ENCODE measurements at places on chromosomes 6 and 20.

- no peak for DNase-seq
Measured at GRCh38 chr6:113719545-113719944, 137.6 kb upstream of the MARCKS start.

GRCh38 chr20:49874696-49875095 is 40.6 kb downstream of the SPATA2 start:
- DNase-seq, result no peak

GRCh38 chr6:157089851-157090250 is 233.5 kb downstream of the TMEM242 start:
- no peak for DNase-seq

GRCh38 chr6:119207971-119208725 is 129.7 kb upstream of the FAM184A start:
- DNase-seq, result no peak

- DNase-seq, result no peak
Measured at GRCh38 chr6:143197377-143197776, 136.7 kb downstream of the AIG1 start.

- DNase-seq, result no peak
Measured at GRCh38 chr20:1800180-1800579, 95.0 kb upstream of the SIRPA start.

DNA sequence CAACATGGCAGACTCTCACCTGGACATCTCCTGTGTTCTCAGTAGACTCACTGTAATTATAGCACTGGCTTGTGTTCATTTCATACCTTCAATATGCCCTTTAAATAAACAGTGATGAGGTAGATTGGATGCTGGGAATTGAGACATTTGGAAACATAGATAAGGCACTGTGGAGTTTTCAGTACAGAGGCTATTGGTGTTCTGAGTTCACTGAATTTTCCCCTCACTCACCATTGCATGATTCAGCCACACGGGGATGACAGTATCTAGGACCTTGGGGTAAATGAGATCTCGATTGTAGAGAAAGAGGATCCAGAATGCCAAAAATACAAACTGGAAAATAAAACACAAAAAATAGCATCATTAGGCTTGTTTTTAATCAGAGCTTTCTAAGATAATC is 12.6 kb downstream of the ADTRP start:
- no peak for DNase-seq

GRCh38 chr6:30007132-30007764 is 53.8 kb upstream of the POLR1H start:
- no peak for DNase-seq

DNA sequence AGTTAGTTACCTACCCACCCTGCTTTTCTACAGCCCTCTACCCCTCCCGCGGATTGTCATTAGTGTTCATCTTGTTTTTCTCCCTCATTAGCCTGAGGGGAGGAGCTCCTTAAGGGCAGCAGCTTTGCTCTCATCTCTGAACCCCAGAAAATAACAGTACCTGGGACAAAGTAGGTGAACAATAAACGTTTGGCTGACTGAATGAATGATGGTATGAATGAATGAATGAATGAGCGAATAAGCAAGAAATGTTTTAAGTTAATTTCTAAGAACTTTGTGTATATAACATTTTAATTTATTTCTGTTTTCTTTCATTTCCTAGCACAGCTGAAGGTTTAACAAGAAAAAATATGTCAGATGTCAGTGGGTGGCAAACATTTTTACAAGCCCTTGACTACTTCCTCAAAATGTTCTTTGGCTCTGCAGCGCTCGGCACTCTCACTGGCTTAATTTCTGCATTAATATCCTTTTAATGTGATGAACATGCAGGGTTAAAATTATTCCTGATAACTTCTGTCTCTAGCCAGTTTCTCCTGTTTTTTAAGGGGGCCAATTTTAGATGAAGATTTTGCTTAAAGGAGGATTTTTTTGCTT is 50.1 kb downstream of the SLC9A8 start:
- no peak for DNase-seq

GRCh38 chr6:163092876-163093275 is 321.6 kb upstream of the QKI start:
- no peak for DNase-seq

All from activated T-helper 1 cell treated with Interleukin-2 at 50 U/mL for 16 hours (primary cell).